Osteoblast (primary cell): ENCODE measurements at places on chromosomes 7 and 10. TPM values are rescaled to one million over a fixed set of nuclear protein-coding genes. Genes with fewer than 3 reads are reported as not detected.

GRCh38 chr7:8881916-8882315, 448.5 kb downstream of the NXPH1 start:
- DNase-seq, result no peak
- no peaks in the 10 kb centered on the region for H3K36me3 ChIP-seq
- no peaks in the 10 kb centered on the region for H3K4me1 ChIP-seq

- DNase-seq, result no peak
- no peak overlapping the region for H3K27ac ChIP-seq
- H3K27me3 ChIP-seq, result no peaks in the 10 kb centered on the region
- no peak overlapping the region for H3K4me3 ChIP-seq
- peaks cover 7% of the 10 kb centered on the region for H3K4me1 ChIP-seq
Observed at GRCh38 chr10:24883176-24883575, 69.2 kb downstream of the PRTFDC1 start.

The TMEM196 gene
- not detected in 2 replicates for total RNA-seq

DNA sequence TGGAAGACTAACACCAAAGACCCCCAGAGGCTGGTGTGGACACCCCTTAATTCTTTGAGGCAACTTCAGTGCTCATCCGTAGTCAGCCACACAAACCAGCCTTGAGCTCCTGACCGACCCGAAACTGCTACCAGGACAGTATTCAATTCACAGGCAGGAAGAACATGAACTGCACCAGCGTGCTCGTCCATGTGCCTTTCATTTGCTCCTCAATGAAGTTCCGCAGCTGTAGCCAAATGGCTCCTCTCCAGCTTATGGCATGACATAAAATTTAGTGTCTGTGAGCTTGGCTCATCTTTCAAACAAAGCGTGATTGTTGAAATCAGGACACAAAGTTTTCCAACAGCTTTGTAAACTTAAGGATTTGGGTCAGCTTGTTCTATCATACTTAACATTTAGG, 144.1 kb upstream of the FAM171A1 start:
- H3K27ac ChIP-seq, result no peak overlapping the region
- H3K4me3 ChIP-seq, result no peak overlapping the region
- no peak for DNase-seq
- no peaks in the 10 kb centered on the region for H3K36me3 ChIP-seq
- H3K27me3 ChIP-seq, result peaks cover 5% of the 10 kb centered on the region
- H3K4me1 ChIP-seq, result no peaks in the 10 kb centered on the region

DNA sequence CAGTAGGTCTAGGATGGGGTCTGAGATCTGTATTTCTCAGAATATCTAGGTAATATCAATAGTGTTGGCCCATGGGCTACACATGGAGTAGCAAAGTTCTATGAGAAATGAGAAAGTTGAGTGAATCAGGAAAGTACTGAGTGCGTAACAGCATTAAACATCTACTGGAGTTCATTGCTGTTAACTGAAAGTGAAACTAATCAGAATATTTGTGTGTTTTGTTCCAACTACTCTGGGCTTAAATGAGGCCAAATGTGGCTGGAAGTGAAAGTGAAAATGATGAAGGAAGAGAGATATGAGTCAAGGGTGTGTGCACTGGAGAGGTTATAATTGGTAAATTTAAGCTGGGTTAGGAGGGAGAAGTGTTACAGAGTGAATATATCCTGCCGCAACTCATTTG, 46.5 kb downstream of the TMEM106B start:
- no peak overlapping the region for H3K27ac ChIP-seq
- no peak for DNase-seq
- H3K27me3 ChIP-seq, result no peaks in the 10 kb centered on the region
- H3K4me3 ChIP-seq, result peak overlapping the region; percentile 34
- no peaks in the 10 kb centered on the region for H3K36me3 ChIP-seq

GRCh38 chr10:71272056-71272771, 46.8 kb upstream of the SLC29A3 start:
- H3K4me3 ChIP-seq, result peak overlapping the region; percentile 23
- peaks cover 33% of the 10 kb centered on the region for H3K4me1 ChIP-seq
- peak; percentile 97 for DNase-seq
- no peaks in the 10 kb centered on the region for H3K27me3 ChIP-seq

The TAS2R3 gene
- total RNA-seq, result 1.4 and 3.2 TPM in 2 replicates

DNA sequence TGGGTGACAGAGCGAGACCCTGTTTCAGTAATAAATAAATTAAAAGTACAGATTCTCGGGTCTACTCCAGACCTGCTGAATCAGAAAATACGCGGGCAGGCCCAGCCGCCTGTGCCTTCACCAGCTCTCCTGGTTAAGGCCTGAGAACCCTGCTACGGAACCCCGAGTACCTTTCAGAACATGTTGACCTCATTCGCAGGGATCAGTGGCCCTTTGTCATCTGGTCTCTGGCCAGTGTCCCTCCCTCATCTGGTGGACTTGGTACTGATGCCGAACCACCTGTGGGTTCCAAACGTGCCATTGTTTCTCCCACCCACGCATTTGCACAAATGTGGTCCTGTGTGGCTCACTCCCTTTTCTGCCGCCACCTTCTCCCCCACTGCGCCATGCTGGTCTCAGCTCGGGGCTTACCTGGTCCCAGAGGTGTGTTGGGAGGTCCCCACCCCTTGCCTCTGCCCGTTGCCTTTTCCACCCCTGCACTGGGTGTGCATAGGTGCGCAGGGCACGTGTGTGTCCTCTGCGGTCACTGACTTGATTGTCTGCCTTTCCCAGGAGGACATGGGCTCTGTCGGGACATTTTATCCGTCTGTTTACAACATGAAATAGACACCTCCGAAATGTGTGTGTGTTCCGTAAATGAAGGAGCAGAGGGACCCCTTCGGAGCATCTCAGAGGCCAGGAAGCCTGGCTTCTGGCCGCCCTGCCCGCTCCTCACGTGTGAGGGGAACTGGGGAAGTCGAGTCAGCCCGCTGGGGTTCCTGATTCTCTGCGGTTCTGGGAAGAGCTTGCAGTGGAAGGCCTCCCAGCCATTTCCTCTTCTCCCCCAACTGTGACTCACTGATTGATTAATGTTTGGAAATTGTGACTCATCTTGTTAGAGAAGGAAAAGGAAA, 135.2 kb downstream of the CUX1 start:
- no peaks in the 10 kb centered on the region for H3K27me3 ChIP-seq
- peak overlapping the region; percentile 97 for H3K27ac ChIP-seq
- H3K36me3 ChIP-seq, result no peaks in the 10 kb centered on the region
- DNase-seq, result peak; percentile 92

DNA sequence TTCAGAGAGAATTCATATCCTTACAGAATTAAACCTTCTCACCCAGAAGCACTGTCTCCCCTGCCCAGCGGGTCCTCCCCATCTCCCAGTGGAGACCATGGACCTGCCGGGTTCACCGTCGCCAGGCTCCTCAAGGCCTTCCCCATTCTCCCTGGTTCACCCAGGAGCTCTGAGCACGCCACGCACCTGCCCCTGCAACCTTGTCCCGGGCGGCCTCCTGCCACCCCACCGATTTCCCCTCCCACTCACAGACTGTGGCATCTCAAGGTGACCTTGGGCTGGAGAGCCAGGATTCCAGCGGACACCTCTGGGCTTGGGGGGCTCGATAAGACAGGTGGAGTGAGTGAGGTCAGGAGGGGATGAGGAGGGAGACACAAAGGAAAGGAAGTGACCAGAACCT, 135.3 kb downstream of the PTPRN2 start:
- H3K4me3 ChIP-seq, result no peak overlapping the region
- no peak for DNase-seq
- H3K36me3 ChIP-seq, result no peaks in the 10 kb centered on the region
- H3K27ac ChIP-seq, result no peak overlapping the region

The TUBAL3 gene
- not detected in 2 replicates for total RNA-seq

The FIS1 gene
- 118 and 136 TPM in 2 replicates for total RNA-seq

- no peak overlapping the region for H3K27ac ChIP-seq
- no peak overlapping the region for H3K4me3 ChIP-seq
- DNase-seq, result no peak
- peaks cover 3% of the 10 kb centered on the region for H3K4me1 ChIP-seq
- no peaks in the 10 kb centered on the region for H3K36me3 ChIP-seq
- H3K27me3 ChIP-seq, result peaks cover 1% of the 10 kb centered on the region
Observed at GRCh38 chr7:108145401-108145800, 15.2 kb upstream of the LAMB4 start.

GRCh38 chr7:135672560-135673359, 10.4 kb downstream of the STMP1 start:
- peak; percentile 53 for DNase-seq
- peaks cover 4% of the 10 kb centered on the region for H3K36me3 ChIP-seq
- H3K27me3 ChIP-seq, result no peaks in the 10 kb centered on the region
- H3K4me3 ChIP-seq, result no peak overlapping the region
- peak overlapping the region; percentile 68 for H3K27ac ChIP-seq

The METTL27 gene
- 8.7 and 8.8 TPM in 2 replicates for total RNA-seq

The MMD2 gene
- not detected in 2 replicates for total RNA-seq

The VPS50 gene
- 34.4 and 40.4 TPM in 2 replicates for total RNA-seq
